ENCODE measurements at places on chromosomes 4 and X.

- no peak for DNase-seq
Observed at GRCh38 chrX:21741364-21741763, 16.6 kb downstream of the SMPX start.

- DNase-seq: no peak
Observed at GRCh38 chr4:77989968-77990367, 67.2 kb upstream of the FRAS1 start.

DNA sequence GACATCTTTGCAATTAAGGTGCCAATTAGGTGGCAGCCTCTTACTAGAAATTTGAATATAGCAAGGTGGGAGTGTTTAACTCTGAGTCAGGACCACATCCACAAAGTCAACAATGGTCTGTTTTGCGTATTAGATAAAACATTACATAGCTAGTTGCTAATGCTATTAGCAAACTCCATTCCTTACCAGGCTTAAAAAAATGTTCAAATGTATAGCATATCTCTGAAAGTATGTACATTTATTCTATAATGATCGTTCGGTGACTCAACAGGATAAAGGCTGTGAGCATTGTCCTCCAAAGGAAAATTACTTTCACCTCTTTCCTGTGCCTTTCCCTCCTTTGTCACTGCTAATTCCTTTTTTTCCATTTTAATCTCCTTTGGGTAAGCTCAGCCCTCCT lies 74.5 kb downstream of the SYTL5 start:
- no peak for DNase-seq

DNA sequence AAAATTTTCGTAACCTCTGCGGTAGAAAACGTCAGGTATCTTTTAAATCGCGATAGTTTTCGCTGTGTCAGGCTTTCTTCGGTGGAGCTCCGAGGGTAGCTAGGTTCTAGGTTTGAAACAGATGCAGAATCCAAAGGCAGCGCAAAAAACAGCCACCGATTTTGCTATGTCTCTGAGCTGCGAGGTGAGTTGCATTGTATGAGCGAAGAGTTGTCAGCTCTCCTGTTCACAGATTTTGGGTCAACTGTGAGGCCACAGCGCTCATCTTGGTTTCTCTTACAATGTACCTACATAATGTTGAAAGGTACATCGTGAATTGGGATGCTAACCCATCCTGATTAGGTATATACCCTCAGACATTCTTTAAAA lies 486 bp downstream of the CLCN3 start:
- DNase-seq: no peak

GRCh38 chrX:155953055-155953454 lies 44.4 kb upstream of the IL9R start:
- no peak for DNase-seq

- no peak for DNase-seq
Observed at GRCh38 chr4:100022792-100023222, 72.7 kb upstream of the H2AZ1 start.

DNA sequence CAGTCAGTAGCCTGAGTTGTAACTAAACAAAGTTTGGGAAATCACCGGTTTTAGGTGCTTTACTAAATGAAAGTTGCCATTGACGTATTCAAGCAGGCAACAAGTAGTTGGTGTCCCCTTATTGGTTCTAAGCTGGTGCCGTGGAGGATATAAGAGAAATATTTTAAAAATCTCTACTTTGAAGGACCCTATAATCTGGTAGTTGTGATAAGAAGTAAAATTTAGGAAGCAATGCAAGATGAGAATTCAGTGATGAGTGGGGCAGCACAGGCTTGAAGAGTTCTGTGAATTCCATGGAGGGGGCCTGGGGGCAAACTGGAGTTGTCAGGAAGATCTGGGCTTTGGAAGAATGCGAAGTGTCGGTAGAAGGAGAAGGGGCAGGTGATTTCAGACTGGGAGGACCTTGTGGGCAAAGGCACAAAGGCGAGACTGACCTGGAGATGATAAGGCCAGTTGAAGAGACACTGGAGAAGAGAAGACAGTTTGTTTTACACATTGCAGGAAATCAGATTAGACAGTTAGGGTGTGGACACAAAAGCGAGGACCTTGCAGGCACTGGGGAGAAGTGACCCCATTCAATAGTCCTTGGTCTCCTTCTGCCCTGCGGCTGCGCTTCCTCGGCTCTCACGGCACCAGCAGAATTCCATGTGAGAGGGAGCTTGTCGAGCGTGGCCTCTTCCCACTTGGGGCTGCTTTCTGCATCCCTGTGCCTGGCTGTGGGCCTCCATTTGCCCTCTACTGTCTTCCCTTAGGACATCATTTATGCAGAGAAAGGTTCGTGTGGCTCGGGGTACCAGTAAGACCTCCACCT lies 1.3 kb downstream of the RHOH start:
- DNase-seq: no peak

DNA sequence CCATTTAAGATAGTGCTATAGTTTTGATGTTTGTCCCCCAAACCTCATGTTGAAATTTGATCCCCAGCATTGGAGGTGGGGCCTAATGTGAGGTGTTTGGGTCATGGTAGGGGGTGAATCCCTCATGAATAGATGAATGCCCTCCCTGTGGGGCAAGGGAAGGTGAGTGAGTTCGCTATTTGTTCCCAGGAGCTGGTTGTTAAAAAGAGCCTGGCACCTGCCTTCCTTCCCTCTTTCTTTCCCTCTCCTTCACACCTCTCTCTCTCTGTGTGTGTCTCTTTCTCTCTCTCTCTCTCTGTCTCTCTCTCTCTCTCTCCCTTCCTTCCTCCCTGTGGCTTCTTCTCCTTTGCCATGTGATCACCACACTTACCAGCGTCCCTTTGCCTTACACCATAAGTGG lies 160.7 kb downstream of the AASDH start:
- DNase-seq: no peak

DNA sequence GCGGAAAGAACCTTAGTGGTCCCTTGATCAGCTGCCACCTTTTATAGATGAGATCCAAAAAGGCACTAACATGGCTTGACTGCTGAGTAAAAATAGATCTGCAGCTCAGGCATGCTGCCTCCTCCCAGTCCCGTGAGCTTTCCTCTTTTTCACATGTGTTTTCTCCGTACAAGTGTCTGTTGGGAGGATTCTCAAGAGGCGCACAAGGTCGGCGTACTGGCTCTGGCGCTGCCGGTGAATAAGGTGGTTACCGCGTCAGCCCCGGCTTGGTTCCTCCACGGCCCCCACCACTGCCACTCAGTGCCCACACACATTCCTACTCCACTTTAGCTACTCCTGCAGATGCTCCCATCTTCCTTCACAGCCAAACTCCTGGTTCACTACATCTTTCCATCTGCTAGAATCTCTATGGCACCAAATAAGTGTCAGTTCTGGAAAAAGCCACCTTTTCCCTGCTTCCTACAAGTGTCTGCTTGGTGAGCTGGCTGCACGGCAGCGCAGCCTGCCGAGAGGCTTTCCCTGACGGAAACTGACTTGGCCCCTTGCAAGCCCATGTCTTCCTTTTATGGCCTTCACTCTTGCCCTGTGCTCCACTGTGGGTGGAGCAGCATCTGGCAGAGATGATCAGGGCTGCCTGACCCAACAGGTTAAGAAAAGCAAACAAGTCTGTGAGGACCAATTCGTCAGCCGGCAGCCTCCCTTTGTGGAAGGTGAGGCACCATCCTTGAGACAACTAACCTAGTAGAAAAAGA lies 99.8 kb downstream of the KLHL8 start:
- DNase-seq: no peak

- DNase-seq: no peak
Observed at GRCh38 chrX:130799393-130799792, 103.6 kb downstream of the ENOX2 start.

GRCh38 chr4:102843938-102844337 lies 16.6 kb upstream of the UBE2D3 start:
- no peak for DNase-seq

DNA sequence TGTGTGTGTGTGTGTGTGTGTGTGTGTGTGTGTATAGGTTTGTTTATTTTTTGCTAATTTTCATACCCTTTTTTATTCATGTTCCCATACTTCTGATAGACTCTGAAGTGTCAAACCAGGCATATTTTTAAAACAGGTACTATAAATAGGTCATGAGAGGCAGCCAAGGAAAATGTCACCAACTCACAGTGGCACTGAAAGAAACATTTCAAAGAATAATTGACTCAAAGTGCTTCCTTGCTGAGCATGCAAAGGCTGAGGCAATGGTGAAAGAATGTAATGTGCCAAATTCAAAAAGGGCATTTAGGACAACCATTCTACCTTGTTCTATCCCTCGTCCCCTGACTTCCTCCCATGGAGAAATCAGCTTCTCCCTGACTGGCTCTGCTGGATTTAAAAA lies 95.5 kb downstream of the EIF4E start:
- DNase-seq: no peak

DNA sequence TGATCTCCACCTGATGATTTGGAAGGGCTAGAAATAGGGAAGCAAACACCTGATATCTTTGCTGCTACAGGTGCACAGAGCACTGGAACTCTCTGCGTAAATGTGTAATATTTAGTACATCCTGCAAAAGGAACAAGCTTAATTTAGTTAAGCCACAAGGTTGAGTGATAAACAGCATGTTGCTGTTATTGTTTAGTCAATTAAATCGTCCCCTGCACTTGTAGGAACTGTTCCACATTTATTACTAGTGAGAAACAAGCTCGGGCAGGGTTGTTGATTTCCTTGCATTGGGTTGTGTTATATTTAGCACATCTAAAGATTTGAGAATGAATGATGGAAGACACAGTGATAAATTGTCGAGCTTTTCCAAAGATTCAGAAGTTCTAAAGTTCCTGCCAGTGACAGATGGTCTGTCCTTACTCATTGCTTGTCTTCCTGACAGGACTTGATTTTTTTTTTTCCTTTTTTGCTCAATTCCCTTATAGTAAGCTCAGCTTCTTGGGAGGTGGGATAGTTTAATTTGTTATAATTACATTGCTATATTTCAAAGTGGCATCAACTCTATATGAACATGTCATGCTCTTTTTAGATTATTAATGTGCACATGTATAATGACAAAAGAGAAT lies 627.0 kb upstream of the ATOH1 start:
- no peak for DNase-seq

DNA sequence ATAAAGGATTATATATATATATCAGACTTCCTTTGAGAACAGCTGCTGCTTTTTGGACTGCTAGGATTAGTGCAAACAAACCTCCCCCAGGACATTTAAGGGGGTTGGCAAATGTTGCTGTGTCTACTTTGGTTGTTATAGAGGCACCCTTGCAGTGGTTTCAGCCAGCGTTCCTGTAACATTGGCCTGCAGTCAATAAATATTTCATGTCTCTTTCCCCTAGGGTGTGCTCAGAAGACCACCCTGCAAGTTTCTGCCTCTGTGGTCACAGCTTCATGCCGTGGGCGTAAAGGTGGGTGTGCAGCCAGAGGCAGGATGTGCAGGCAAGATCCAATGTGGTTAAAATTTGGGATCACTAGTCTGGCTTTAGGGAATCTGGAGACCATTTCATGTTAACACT lies 28.9 kb downstream of the FGF5 start:
- DNase-seq: no peak

GRCh38 chr4:145885666-145886065 lies 53.0 kb downstream of the ZNF827 start:
- DNase-seq: no peak

GRCh38 chr4:683982-684622 lies 4.8 kb downstream of the SLC49A3 start:
- no peak for DNase-seq
